ENCODE measurements at places on chromosomes 2 and 18.

- no peak for DNase-seq
Measured at GRCh38 chr2:25275575-25275965, 66.2 kb downstream of the DNMT3A start.

- DNase-seq, result no peak
Measured at GRCh38 chr2:236341721-236342120, 77.5 kb upstream of the ASB18 start.

DNA sequence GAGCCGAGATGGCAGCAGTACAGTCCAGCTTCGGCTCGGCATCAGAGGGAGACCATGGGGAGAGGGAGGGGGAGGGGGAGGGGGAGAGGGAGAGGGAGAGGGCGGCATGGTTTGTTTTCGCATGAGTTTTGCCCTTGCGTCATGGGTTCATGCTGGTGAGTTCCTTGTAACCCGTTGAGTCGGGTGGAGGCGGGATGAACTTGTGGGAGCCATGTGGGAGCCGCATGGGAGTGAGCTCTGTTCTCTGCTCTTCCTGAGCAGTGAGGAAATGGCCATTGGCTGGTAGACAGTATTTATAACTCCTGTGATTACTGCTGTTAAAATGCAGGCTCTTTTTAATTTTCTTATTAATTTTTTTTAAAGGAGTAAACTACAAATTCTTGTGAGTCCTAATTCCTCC, 108.0 kb downstream of the CEP192 start:
- DNase-seq, result no peak

- no peak for DNase-seq
Measured at GRCh38 chr2:31886700-31887099, 124.1 kb downstream of the MEMO1 start.

DNA sequence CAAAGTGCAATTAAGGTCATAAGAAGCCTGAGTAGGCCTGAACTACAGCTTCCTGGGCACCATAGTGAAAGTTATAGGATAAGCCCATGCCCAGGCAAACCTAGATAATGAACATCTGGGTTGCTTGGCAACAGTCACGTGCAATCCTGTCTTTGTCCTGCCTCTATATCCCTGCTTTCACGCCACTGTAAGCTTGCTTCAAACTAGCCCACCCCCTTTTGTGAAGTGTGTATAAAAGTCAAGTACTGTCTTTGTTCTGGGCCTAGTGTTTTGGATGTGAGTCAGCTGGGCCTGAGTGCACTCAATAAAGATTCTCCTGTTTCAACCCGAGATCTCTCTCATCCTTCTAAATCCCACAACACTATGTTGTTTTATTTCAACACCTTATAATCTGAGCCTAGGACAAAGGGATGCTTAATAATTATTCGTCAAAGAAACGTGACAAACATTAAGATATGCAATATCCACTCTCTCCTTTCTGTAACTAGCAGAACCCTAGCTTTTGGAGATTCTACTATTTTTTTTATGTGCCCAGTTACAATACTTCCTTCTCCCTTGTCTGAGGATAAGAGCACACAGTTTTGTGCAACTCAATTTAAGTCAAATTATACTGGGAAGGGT, 927.8 kb downstream of the SUCLG1 start:
- no peak for DNase-seq

GRCh38 chr2:237702441-237703391, 75.3 kb downstream of the LRRFIP1 start:
- peak; percentile 68 for DNase-seq

- DNase-seq, result no peak
Measured at GRCh38 chr2:8679827-8680731, 1.8 kb upstream of the ID2 start.
